ENCODE measurements at places on chromosomes 4 and X.

GRCh38 chr4:39931441-39931901, 46.2 kb downstream of the PDS5A start:
- DNase-seq, result no peak

DNA sequence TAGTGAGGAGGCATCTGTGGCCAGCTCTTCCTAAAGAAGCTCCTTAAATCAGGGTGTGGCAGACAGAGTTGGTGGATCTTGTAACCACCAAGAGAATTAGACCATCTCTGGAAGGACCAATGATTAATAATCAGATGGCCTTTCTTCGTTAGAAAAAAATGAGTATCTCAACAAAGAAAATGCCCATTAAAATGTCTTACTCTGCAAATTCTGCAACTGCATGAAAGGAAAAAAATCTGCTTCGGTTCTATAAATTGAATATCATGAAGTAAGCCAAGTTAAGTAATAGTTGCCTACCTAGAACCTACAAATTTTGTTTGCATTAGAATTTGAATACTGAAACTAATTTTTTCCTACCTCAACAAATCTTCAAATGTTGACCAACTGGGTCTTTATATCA, 4.2 kb upstream of the DCLK2 start:
- no peak for DNase-seq

DNA sequence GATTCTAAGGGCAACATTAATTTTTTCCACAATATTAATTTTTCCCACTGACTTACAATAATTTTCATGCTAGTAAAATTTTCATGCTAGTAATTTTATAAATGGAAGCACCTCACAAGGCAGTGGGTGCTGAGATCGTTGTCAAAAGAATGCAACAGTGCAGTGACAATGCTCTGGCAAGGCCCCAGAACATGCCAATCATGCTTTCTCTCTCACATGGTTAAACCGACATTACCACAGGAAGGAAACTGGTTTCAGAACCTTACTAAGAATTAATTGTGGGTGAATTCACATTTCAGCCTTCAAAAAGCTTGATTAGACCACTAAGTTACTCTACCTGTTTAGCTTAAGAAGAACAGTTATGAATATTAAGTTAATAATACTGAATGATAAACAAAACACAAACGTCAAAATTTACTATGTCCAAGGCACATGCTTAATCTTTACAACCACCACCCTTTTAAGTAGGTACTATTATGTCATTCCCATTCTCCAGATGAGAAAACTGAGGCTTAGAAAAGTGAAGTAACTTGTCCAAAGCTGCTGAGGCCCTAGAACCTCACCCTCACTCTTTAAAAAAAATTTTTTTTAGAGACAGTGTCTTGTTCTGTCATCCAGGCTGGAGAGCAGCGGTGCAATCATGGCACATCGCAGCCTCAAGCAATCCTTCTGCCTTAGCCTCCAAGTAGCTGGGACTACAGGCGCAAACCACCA, 10.0 kb upstream of the OPHN1 start:
- peak; percentile 81 for DNase-seq

GRCh38 chrX:39750256-39750790, 347.4 kb downstream of the BCOR start:
- no peak for DNase-seq

DNA sequence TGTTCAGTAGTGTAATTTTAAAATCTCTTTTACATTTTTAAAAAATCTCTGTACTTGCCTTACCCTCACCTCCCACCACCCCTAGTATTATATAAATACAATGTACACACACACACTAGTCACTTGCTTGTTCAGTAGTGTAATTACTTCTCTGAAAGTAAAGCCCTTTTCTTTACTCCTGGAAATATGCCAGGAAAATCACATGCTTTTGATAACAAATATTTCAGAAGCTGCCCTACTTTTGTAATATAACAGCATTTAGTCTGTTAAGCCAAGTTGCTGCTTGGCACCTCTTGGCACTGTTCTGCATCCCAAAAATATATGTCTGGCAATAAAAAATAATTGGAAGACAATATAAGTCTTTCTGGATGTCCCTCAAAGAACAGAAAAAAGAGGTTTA, 172.8 kb upstream of the APOOL start:
- no peak for DNase-seq

- DNase-seq, result no peak
Observed at GRCh38 chr4:88014386-88014905, 7.0 kb downstream of the PKD2 start.

DNA sequence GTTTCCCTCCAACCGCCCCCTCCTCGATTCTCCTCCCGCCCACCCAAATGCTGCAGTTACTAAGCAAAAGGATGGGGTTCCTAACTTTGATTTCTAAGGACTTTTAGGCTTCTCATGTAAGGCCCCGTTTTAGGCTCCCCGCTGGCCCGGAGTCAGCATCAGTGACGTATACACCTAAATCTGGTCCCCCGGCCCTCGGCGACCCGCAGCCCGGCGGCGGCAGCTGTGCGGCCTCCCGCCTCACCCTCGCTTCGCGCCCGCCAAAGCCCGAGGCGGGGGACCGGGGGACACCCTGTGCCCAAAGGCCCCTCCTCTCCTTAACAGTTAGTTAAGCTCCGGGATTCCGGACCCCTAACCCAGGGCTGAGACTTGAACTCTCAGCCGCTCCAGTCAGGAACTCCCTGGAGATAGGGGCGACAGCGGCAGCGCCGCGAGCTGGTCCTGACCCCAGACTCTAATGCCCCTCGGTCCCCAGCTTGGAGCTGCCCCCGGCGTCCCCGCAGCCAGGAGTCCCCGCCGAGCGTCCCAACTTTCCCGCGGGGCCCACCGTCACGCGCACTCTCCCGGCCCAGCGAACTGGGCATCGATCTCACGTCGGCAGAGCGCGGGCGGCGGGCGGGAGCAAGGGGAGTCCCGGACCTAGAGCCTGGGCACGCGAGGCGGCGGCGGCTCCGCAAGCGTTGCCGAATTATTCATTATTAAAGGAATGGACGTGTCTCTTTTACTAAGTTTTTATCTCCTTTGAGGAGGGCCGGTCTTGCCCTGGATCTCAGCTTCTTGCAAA, 1.5 kb upstream of the NR3C2 start:
- no peak for DNase-seq

- DNase-seq, result no peak
Observed at GRCh38 chrX:17930850-17931249, 69.8 kb upstream of the RAI2 start.

DNA sequence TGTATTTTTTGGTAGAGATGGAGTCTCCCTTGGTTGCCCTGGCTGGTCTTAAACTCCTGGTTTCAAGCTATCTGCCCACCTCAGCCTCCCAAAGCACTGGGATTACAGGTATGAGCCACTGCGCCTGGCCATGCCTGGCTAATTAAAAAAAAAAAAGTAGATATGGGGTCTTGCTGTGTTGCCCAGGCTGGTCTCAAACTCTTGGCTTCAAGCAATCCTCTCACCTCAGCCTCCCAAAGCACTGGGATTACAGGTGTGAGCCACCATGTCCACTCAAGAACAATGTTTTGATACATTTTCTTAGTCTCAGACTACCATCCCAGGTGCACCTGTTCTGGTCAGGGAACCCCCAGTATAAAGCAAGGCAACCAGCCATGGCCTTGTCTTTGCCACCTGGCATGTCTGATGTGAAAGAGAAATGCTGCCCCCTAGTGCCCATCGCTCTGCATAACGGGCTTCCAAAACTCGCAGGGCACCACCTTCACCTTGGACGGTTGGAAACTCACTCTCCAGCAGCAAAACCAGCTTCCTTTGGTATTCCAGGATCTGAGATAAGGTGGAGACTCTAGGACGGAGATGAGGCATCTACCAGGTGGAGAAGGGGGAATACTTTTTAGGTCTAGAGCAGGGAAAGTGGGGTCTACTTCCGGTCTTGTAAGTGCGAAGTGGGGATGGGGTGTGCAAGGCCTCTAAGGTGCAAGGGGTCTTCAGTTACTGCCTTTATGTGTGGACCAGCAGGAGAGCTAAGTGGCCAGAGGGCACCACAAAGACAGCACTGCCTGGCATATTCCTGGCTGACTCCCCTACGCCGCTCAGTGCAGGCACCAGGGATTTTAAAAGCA, 47.7 kb upstream of the AFAP1 start:
- DNase-seq, result peak; percentile 48

- DNase-seq, result no peak
Observed at GRCh38 chrX:130108647-130109428, 1.5 kb downstream of the ELF4 start.

DNA sequence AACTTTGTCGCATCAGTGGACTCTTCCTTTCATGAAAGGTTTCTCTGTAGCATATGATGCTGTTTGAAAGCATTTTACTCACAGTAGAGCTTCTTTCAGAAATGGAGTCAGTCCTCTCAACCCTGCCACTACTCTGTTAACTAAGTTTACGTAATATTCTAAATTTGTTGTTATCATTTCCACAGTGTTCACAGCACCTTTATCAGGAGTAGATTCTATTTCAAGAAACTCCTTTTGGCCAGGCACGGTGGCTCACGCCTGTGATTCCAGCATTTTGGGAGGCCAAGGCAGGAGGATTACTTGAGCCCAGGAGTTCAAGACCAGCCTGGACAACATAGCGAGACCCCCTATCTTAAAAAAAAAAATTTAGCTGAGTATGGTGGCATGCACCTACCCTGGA, 90.0 kb downstream of the KDM6A start:
- DNase-seq, result no peak

GRCh38 chr4:119136546-119136945, 914 bp downstream of the MYOZ2 start:
- no peak for DNase-seq

- no peak for DNase-seq
Observed at GRCh38 chrX:17036171-17036961, 89.9 kb downstream of the REPS2 start.

DNA sequence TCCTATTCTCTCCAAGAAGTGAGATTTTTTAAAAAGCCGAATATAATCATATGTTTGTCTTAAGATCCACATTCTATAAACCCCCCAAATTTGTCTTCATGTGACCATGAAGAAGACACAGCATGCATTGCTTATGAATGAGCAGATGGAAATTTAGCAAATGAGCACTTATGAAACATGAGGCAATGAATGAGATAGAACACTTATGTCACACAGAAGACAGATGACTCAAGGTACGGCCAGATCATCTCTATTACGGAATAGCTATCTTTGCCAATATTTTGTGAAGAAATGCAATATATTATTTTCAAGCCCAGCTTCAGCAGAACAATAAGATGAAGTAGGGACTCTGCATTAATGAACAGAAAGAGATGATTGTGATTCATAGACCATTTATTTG, 21.4 kb downstream of the PHEX start:
- no peak for DNase-seq

GRCh38 chrX:132480581-132481203, 8.1 kb downstream of the MBNL3 start:
- peak; percentile 16 for DNase-seq

DNA sequence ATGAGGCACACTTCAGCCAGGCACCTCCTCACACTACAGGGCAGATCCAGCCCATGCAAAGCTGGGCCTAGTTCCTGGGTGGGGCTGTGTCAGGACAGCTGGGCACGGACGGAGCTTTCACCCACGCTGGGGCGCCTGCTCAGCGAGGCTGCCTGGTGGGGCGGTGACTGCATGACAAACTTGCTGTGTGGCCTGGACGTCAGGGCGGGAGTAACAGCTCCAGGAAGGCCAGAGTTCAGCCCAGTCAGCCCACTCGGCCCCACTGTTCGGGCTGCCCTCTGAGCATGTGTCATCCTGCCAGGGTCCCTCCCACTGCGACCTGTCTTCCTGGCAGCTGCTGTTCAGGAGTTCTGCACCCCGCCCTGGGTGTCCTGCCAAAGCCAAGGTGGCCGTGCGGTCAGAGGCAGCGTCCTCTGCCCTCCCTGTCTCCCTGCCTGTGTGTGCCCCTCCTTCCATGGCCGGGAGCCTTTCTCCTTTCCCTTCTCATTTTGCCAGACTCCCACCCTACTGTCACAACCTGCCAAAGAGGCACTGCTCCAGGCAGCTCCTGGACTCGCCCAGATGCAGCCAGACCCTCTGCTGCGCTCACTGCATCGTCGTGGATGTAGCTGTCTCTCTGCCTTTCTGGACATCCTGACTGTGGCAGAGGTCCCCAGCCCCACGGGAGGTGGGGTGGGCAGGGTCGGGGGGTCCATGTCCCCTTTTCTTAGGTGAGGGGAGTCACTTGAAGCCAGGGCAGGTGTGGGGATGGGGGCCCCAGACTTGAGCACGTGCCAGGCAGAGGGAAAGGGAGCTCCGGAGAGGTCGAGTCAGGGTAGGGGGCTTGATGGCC, 33.0 kb upstream of the KIAA0232 start:
- peak; percentile 94 for DNase-seq

DNA sequence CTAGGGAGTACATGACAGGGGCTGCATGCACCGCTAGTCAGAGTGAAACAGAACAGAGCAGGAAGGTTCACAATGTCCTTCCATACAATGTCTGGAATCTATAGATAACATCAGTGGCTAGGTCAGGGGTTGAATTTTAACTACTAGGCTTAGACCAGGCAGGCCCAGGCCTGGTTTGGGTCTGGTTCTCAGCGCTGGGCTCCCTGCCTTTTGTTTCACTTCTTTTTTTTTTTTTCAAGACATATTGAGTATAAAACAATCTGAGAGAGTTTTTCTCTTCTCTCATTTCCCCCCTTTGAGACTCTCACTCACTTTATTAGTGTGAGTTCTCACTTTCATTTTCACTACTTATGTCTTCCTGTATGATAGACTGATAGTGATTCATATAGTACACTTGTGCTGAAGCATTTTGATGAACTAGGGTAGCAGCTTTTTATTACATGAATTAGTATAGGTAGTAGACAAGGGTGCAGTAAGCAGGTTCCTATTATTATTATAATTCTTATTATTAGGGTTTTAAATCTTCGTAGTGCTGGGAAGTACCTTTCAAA, 120.0 kb upstream of the ZDHHC15 start:
- no peak for DNase-seq

DNA sequence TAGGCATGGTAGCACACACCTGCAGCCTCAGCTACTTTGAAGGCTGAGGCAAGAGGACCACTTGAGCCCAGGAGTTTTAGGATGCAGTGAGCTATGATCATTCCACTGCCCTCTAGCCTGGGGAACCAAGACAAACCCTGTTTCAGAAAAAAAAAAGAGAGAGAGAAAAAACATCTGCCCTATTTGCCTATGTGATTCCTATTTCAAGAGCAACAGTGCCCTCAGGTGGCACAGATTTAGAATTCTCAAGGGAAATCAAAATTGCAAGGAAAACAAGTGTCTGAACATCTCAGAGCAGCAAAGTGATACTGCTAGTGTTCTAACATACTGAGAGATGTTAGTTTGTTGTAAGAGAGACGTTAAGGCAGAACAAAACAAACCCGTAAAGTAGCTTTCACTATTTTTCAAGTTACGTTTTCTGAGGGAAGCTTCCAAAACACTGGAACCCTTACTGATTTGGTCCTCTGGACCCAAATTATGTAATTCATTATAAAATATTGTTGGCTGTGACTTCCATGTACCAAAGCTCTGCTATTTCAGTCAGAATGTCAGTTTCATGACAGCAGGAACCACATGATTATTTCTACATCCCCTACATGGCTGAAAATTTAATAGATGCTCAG, 7.9 kb downstream of the BDH2 start:
- peak; percentile 68 for DNase-seq

- no peak for DNase-seq
Observed at GRCh38 chr4:2837110-2837903, 6.3 kb upstream of the ADD1 start.
